ENCODE measurements at places on chromosomes 5 and 9.

- DNase-seq = no peak
These were observed 173.3 kb upstream of the WWC1 start for GRCh38 chr5:168118042-168118668.

DNA sequence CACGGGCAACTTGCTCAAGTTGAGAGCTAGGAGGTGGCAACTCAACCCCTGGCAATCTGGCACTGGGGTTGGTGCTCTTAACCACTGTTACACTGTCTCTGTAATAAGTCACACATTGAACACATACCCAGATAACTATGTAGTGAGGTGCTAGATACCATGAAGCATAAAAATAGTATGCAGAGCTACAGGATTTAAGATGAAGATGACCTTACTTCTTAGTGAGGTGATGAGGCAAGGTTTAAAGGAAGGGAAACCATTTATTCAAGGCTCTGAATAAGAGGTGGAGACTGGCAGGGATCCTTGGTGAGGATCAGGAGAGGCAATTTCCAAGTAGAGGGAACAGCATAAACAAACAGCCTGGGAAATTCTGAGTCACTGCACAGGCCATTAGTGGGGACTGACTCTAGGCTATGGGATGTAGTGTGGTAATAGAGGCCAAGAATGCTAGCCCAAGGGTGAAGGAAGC, 67.6 kb upstream of the NR3C1 start:
- no peak for DNase-seq

DNA sequence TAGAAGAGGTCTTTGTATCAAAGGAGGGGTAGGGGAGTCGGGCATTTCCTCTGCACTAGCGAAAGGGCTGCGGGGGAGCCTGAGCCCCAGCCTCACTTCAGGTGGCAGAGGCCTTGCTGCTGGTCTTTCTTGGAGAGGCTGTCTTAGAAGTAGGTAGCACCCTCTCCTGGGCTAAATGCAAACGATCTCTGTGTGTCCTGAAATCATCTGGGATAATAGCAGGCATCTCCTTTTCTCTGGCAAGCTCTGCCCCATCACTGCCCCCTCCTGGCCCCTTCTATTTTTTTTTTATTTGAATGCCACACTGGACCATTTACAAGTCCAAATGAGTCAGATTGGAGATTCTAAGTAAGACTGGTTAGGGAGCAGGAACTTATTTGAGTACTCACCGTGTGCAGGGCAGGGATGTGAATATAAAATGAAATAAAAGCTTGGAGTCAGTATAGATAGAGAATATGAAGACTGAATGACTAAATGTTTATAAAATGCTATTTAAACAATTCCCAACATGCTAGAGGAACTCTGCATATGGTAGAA, 137.1 kb downstream of the FGF1 start:
- no peak for DNase-seq

- DNase-seq = no peak
These were observed 27.2 kb downstream of the C9orf152 start for GRCh38 chr9:110180511-110181434.

DNA sequence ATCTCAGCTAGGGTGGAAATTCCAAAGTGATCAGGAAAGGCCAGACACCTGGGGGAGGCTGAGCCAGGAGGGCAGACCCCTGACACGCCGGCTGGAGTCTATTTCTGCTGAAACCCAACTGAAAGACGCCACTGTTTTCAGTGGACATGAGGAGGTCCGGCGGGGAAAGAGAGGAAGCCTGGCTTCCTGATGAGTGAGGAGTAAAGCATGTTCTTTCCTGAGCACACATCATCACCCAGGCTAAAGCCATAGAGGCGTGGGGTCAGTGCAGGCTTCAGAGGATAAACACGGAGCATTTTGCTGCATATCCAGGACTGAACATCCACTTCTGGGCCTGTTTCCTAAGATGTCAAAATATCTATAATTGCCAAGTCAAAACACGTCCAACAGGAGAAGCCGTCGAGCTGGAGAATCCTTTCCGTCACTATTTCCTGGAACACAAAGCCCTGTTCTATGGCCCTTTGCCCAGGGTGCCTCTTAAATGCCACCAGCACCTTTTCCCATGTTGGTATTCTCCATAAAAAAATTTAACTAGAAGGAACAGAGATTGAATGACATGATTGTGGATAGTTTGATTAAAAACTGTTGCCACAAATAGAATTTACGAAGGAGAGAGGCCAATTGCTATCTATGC, 597.9 kb upstream of the ADAMTS16 start:
- no peak for DNase-seq

DNA sequence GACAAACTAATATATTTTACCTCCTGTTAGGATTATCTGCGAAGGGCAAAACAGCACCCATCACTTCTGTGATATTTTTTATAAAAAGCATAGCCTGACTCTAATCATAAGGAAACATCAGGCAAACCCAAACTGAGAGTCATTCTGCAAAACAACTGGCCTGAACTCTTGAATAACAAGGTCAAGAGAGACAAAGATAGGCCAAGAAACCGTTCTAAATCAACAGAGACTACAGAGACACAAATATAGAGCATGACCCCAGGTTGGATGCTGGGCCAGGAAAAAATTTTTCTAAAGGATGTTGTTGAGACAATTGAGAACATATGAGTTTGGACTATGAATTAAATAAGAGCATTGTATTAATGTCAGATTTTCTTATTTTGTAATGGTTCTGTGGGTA, 384.9 kb downstream of the NFIB start:
- no peak for DNase-seq

DNA sequence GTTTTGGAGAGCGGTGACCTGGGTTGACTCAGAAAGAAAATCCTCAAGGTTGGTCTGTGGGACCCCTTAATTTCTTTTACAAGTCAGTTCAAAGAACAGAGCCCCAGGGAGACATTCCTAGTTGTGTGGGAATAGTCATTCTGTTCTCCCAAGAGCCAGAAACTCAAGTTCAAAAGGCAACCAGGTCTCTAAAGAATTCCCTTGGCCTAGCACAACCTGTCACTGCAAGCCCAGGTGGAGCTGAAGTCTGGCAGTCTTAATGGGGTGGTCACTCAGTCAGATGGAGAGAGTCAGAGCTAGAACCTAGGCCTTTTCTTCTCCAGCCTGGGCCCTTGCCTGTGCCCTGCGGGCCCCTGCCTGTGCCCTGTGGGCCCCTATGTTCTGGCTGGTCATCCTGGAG, 37.5 kb upstream of the CDKN2AIPNL start:
- DNase-seq = no peak

GRCh38 chr5:141753971-141754713, 72.1 kb upstream of the ARAP3 start:
- no peak for DNase-seq

DNA sequence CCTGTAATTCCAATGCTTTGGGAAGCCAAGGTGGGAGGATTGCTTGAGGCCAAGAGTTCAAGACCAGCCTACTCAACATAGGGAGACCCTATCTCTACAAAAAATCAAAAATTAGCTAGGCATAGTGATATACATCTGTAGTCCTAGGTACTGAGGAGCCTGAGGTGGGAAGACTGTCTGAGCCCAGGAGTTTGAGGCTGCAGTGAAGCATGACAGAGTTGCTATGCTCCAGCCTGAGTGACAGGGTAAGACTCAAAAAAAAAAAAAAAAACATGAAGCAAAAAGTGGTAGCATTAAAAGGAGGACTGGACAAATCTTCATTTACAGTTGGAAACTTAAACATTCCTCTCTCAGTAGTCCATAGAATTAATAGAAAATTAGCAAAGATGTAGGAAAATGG, 9.8 kb downstream of the CCNG1 start:
- no peak for DNase-seq

- no peak for DNase-seq
These were observed 48.9 kb downstream of the PKD2L2 start for GRCh38 chr5:137937994-137938750.

- DNase-seq = no peak
These were observed 131.8 kb upstream of the DAP start for GRCh38 chr5:10892911-10893215.

- no peak for DNase-seq
These were observed 14.9 kb upstream of the SLC6A3 start for GRCh38 chr5:1460054-1460682.

DNA sequence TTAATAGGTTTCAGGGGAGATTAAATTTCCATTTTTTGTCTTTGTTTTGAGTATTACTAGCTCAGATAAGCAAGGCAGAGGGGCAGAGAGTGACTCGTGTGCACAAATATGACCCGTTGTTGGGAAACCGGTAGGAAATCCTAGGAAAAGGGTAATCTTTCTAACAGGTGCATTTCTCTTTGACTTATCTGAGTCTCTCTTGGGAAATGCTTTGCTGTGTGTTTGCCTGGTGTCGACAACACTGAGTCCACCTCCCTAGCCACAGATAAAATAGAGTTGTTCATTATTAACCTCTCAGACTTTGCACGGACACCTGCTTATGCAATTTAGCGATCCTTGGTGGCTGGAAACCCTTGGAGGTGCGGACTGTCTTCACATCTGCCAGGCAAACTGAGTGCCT, 164.2 kb downstream of the FGF1 start:
- no peak for DNase-seq

- no peak for DNase-seq
These were observed 11.1 kb upstream of the S100Z start for GRCh38 chr5:76838481-76839261.

DNA sequence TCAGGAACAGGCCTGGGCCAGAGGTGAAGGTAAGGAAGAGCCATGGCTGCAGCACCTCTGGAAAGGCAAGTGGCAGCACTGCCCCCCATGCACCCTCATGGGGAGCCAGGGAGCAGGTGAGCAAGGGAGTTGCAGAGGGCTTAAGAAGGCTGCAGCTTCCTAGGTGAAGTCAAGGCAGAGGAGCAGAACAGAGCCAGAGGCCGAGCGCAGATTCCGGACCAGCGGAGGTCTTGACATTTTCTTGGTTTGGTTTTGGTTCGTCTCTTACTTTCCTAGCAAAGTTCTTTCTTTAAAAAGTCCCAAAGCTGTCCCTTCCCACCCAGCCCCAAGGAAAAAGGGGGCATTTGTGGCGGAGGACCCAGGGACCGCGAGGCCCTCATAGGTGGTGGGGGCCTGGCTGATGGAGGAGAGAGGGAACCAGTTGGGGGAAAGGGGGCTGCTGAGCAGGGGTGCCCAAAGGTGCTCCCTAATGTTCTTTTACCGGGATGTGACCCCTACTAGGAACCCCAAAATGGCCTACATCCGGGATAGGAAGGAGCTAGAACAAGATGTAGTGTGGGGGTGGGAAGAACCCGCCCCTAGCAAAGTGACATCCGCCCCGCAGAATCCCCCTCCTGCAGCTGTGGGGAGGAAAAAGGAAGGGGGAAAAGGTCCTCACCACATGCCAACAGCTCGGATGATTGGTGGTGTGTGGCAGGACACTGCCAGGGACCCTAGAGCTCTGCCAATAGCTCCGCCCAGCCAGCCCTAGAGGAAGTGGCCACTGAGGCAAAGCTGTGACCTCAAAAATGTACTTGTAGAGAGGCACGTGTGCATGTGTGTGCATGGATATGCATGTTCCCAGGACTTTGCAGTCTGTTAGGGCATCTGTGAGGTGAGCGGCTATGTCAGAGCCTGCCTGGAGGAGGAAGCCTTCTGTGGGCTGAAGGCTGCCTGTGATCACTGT, 914 bp upstream of the CD72 start:
- DNase-seq = peak; percentile 40

DNA sequence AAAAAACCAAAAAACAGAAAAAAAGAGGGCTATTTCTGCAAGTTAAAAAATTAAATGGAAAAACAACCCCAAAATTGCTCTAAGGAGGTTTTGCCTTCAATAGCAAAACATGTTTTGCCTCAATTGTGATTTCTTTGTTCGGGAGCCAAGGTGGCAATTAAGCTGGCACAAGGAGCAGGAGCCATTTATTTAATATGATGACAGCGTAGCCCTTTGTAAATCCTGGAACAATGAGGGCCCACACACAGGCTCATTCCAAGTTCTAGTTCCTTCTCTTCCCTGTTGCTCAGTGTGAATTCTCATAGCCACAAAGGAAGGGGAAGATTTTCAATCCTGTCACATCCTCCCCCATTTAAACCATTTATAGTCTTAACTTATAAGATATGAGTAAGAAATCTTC, 353.2 kb downstream of the PDE4D start:
- DNase-seq = no peak

DNA sequence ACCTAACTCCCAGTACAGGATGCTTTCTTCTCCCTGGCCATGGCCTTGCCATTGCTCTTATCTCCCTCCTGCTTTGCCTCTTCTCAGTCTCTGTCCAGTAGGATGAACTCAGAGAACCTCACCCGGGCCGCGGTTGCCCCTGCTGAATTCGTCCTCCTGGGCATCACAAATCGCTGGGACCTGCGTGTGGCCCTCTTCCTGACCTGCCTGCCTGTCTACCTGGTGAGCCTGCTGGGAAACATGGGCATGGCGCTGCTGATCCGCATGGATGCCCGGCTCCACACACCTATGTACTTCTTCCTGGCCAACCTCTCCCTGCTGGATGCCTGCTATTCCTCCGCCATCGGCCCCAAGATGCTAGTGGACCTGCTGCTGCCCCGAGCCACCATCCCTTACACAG, at the start of gene OR5C1:
TSS of gene OR5C1 (plus strand) at position 103 of the 400 bp plus-strand sequence. CDS start at position 103, 0 bp downstream.
- DNase-seq = no peak

DNA sequence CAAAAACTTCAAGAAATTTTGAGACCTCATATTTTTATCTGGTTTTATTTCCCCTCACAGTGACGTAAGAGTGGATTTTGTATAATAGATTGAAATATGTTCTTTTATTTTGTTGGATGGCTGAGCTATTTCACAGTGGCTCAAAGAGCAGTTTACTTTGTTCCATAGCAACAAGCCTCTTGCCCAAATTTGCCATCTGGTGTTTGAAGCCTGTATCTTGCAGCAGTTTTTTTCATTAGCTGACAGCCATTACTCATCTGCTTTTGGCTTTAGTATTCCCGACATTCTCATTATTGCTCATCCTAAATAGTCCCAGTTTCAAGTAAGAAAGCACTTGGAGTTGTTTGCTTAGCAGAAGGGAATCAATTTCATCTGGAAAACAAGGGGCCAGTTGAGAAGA, 36.3 kb downstream of the GDA start:
- no peak for DNase-seq

GRCh38 chr5:154191467-154192261, 1.1 kb downstream of the GALNT10 start:
- DNase-seq = peak; percentile 29

- DNase-seq = no peak
These were observed at the start of gene KCNV2 for GRCh38 chr9:2717385-2717784. TSS of gene KCNV2 (plus strand) at chr9:2717510. CDS start at chr9:2717740, 230 bp downstream.

DNA sequence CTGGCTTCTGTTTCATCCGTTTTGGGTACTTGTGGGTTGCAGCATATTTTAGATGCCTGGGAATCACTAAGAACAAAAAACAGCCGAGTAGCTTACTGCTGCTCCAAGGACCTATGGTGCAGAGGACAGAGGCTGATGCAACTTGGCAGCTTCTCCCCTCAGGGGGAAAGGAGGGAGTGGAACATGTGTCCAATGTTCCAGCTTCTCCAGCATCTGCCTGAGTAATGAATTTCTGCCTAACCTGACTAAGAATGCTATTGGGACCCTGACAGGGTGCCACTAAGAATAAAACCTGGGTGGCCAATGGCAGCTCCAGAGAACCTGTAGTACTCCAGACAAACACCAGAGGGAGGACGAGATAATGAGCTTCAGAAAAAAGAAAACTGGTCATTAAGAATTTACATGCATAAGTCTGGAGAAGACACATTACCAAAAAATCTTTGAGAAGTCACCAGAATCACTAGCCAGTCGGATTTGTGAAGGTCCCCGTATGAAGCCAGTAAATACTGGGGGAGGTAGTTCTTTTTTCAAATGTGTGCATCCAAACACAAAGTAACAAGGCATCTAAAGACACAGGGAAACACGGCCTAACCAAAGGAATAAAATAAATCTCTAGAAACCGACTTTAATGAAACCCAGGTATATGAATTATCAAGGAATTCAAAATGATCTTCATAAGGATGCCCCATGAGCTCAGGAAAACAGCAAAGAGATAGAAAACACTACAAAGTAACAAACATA, 293.5 kb downstream of the HINT1 start:
- peak; percentile 51 for DNase-seq

- no peak for DNase-seq
These were observed 114.5 kb downstream of the MAT2B start for GRCh38 chr5:163619951-163620350.

Measured in CD4-positive, alpha-beta T cell treated with Interleukin-4 for 4 hours (primary cell).